ENCODE measurements at places on chromosomes 1 and 21.

GRCh38 chr1:83620016-83620415 is 378.9 kb downstream of the TTLL7 start:
- DNase-seq = no peak

DNA sequence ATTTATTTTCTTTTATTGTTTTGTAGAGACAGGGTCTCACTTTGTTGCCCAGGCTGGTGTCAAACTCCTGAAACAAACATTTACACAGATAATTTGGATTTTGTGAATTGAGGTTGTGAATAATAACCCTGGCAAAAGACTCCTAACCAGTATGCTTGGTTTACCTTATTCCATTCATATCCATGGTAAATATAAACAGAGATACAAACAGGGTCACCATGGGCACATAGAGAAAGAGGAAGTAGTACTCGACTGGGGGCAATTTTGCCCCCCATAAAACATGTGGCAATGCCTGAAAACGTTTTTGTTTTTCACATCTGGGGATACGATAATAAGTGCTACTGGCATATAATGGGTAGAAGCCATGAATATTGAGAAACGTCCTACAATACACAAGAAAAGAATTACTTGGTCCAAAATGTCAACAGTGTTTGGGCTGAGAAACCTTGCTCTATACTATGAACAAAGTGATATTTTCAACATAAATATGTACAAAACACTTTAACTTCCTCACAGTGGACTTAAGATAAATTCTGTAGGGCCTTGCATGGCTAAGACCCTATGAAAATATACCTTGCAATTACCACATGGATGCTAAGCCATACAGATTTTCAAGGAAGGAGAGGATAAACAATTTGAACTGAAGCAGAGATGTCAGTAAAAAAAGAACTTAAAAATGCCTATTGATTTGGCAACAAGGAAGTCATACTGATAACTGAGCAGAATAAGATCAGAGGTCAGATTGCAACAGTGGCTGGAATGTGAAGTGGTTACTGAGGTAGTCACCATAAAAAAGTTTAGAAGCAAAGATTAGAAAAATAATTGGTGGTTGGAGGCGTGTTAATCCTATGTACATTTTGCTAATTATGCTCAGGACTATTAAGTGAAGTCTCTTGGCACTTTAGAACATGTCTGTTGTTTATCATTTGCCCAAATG is 27.4 kb upstream of the ASPM start:
- no peak for DNase-seq

GRCh38 chr1:83064589-83065242 is 934.2 kb downstream of the TTLL7 start:
- DNase-seq = no peak

DNA sequence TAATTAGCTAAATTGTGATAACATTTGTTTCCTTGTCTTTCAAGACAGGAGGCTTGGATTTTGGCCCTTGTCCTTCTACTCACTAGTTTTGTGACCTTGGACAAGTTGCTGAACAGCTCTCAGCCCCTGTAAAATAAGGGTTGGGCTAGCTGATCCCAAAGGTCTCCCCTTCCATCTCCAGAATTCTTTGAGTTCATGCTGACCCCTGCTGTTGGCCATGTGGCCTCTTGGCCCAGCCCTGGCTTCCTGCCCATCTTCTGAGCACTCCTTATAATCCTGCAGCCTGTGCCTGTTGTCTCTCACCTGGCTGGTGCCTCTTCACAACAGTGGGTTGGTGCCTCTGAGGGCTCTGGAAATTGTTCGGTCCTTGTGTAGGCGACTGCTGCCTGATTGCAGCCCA is 10.1 kb downstream of the PTGFRN start:
- no peak for DNase-seq

- DNase-seq = no peak
Observed at GRCh38 chr1:107496002-107496401, 355.2 kb downstream of the NTNG1 start.

DNA sequence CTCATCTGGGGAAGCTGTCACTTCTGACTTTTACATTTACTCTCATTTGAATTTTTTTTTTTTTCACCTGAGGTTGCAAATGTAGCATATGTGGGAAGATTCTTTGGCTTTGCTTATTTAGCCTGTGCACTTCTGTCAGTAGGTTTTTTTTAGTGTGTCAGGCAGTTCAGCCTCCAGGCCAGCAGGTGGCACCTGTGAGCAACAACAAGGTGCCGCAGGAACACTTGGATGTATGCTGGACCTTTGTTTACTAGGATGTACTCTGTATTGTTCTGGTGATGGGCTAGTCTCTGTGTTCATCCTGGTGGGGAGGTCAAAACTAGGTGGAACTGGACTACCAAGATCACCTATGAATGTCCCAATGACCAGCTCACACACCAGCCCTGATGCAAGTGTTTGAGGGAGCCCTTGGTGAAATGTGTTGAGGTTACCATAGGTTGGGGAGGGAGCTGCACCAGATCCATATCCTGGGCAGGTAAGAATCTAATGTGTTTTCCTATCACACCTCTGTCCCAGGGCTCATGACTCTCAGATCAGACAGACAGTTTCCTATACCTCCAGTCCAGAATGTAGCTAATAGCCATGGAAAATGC is 618.2 kb downstream of the BRINP3 start:
- no peak for DNase-seq

GRCh38 chr1:26530895-26531598 is 1.5 kb downstream of the RPS6KA1 start:
- no peak for DNase-seq

DNA sequence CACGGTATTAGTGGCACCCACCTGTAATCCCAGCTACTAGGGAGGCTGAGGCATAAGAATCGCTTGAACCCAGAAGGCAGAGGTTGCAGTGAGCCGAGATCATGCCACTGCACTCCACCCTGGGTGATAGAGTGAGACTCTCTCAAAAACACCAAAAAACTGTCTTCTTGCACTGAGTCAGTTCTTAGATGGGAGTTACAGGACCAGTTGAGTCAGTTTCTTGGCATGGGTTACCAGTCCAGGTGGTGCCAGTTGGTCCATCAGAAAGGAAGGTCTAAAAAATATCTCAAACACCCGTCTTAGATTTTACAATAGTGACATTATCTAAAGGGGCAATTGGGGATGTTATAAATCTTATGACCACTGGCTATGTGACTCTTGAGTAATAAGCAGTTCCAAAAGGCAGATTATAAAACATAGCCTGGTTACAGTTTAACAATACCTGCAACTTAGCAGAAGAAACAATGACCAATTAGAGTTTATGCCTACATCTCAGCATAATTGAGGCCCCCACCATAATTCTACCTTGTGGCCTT is 206.9 kb upstream of the FGGY start:
- no peak for DNase-seq

DNA sequence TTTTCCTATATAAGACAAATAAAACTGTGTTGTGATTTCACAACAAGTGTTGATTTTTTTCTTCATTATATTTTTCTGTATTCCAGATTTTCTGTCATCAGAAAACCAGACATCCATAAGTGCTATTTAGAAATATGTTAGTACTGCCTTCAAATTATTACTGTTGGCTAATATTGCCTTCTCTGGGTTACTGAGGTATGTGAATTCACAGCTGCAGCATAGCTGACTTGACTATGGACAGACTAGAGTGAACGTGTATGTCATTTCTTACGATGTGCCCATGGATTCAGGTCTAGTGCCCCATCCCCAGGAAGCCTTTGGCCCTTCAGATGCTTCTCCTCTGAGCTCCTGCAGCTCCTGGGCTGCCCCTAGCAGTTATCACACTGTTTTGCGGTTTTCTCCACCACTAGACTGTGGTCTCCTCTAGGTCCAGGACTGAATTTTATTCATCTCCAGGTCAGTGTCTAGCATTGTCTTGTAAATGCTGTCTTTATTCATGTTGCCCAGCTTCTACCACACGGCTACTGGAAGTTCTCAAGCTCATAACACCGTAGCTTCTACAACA is 118.5 kb downstream of the FGGY start:
- no peak for DNase-seq

- DNase-seq = no peak
Observed at GRCh38 chr1:36644556-36644955, 161.8 kb upstream of the CSF3R start.

GRCh38 chr1:119799599-119800177 is 11.6 kb downstream of the REG4 start:
- DNase-seq = no peak

DNA sequence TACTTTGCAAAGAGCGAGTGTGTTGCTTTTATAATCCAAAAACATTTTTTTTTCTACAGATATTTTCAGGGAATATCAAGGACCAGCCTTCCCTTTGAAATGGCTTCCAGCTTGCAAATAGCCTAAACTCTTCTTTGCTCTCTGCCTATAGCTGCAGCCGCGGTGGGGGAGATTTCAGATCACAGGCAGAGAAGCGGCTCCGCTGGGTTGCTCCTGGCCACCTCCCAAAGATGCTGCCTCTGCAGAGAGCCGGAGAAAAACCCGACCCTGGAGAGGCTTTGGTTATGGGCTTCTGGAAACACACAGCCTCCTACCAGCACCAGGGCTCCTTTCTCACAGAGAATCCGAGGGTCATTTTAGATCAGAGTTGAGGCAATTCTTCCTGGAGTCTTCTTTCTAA is 18.6 kb upstream of the PAX7 start:
- no peak for DNase-seq

DNA sequence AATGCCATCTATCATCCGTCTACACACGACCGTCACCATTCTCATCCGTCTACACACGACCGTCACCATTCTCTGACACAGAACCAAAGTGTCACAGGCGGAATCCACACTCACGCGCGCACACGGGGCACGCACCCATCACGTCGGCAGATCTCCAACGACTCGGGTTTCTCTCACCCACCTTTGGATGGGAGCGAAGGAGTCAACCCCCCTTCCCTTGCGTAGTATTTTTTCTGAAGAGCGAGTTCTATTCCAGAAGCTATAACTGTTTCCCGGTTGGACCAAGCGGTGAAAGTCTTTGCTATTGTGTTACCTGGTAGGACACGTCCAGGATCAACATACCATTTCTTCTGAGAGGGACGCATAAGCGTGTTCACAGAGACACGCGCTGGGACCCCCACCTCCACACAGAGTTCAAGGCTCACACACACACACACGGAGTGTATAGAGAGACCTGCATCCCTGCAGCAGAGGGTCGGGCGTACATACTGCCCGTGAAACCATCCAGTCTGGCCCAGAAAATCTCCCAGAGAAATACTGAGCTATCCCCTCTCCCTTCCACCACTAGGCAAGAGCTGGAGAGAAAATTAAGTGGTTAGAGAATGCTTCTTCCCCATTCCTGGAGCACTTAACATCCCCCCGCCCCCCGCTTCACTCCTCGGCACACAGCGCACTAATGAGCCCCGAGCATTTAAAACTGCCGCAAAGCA is 741 bp downstream of the DUSP10 start:
- no peak for DNase-seq

- no peak for DNase-seq
Observed at GRCh38 chr21:29265690-29266479, 32.8 kb upstream of the BACH1 start.

DNA sequence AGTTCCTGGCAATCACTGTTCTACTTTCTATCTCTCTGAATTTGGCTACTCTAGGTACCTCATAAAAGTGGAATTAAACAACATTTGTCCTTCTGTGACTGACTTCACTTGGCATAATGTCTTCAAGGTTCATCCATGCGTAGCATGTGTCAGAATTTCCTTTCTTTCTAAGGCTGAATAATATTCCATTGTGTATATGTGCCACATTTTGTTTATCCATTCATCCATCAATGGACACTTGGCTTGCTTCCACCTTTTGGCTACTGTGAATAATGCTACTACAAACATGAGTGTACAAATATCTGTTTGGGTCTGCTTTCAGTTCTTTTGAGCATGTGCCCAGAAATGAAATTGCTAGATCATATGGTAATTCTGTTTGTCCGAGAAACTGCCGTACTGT is 14.7 kb downstream of the CACHD1 start:
- no peak for DNase-seq
